ENCODE measurements at places on chromosomes 6 and 20. TPM values are rescaled to one million over a fixed set of nuclear protein-coding genes. Genes with fewer than 3 reads are reported as not detected.

The SLC17A2 gene
- not detected for total RNA-seq

The TFAP2D gene
- total RNA-seq, result not detected

The DEFB110 gene
- total RNA-seq, result not detected

The ANGPT4 gene
- 0.04 TPM for total RNA-seq

The RNF146 gene
- 11.7 TPM for total RNA-seq

The CNKSR3 gene
- 13.0 TPM for total RNA-seq

The NMBR gene
- total RNA-seq, result not detected

The GSTA2 gene
- total RNA-seq, result not detected

The FAM209A gene
- 0.37 TPM for total RNA-seq

The FAM83C gene
- total RNA-seq, result 0.09 TPM

The SLX4IP gene
- total RNA-seq, result 2.9 TPM

The NOX3 gene
- not detected for total RNA-seq

The ZC2HC1B gene
- not detected for total RNA-seq

The PBOV1 gene
- total RNA-seq, result not detected

The MEP1A gene
- total RNA-seq, result not detected

The ZBTB9 gene
- 12.4 TPM for total RNA-seq

Data from A549 treated with dexamethasone at 1 μM for 4 hours (cell line).